ENCODE measurements at places on chromosomes 12 and 14.

- DNase-seq, result no peak
Measured at GRCh38 chr14:87059060-87059839, 933.7 kb downstream of the GALC start.

DNA sequence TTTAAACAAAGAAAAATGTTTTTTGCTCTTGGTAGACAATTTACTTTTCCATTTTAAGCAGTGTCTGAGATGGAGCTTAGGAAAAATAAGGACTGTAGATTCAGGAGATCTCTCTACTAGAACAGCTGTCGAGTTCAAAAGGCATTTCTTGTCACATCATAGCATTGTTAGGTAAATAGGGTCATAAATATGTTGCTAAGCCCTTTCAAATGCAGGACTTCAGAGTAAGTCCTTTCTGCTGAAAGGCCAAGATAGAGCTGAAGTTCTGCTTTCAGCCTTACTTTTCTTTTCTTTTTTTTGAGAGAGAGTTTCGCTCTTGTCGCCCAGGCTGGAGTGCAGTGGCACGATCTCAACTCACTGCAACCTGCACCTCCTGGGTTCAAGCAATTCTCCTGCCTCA is 98.2 kb downstream of the SYNE2 start:
- DNase-seq, result no peak

- no peak for DNase-seq
Measured at GRCh38 chr12:118650586-118650960, 274.2 kb downstream of the SUDS3 start.

DNA sequence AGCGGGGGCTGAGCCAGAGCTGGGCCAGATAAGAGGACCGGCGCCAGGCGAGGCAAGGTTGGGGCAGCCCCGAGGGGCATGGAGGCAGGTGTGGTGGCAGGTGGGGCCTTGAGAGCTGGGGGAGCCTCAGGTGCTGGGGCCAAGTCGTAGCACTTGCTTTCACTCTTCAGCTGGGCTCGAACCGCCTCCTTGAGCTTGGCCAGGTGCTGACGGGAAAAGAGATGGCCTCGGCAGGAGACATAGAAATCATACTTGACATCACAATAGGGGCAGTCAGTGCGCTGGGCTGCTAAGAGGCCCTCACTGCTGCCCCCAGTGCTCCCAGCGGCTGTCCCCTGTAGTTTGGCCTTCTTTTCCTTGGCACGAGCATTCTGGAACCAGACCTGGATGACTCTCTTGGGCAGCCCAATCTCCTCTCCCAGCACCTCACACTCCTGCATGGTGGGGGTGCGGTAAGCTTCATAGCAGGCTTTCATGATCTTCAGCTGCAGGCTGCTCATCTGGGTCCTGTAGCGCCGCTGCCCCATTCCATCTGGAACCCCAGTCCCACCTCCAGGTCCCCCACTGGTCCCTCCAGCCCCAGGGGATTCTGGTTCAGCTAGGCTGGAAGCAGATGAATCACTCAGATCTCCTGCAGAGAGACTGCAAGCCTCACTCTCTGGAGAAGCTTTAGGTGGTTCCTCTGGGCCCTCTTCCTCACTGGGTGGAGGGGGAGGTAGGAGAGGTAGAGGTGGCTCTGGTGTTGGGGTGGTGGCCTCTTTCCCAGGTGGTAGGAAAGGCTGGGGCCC is 28.1 kb downstream of the ZFHX2 start:
- DNase-seq, result no peak

GRCh38 chr14:99199846-99200653 is 71.9 kb downstream of the BCL11B start:
- no peak for DNase-seq

GRCh38 chr12:46400406-46400805 is 27.8 kb upstream of the SLC38A2 start:
- DNase-seq, result no peak

GRCh38 chr12:102618197-102618877 is 138.0 kb upstream of the IGF1 start:
- no peak for DNase-seq

DNA sequence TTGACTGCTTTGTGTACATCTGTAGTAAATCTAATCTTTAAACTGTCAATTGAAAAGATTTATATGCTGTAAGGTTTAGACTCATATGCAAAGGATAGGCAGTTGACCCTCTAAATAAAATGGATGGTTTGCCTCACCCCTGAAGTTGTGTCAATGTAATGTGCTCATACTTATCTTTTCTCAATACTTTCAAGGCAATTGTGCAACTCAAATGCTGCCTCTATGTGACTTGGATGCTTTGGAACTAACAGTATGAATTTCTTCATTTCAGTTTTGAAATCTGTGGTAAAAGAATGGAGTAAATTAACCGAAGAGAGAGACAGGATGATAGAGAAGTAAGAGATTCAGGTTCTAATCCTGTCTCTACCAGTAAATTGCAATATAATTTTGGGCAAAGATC is 9.7 kb downstream of the PDE6H start:
- DNase-seq, result no peak

All from natural killer cell treated with Interleukin-12 subunit alpha and Interleukin-12 subunit beta and Interleukin-15 and Interleukin-18, amount 100 ng/mL, for 72 hours (primary cell).